ENCODE measurements at places on chromosomes 5 and 9. TPM values are rescaled to one million over a fixed set of nuclear protein-coding genes. Genes with fewer than 3 reads are reported as not detected.

GRCh38 chr5:67537439-67538148, 341.0 kb upstream of the CD180 start:
- H3K4me1 ChIP-seq = no peaks in the 10 kb centered on the region
- peak; percentile 57 for DNase-seq
- no peak overlapping the region for H3K27ac ChIP-seq

- no peaks in the 10 kb centered on the region for H3K36me3 ChIP-seq
- H3K4me1 ChIP-seq = no peaks in the 10 kb centered on the region
- H3K4me3 ChIP-seq = no peak overlapping the region
- H3K27ac ChIP-seq = no peak overlapping the region
These were observed 107.8 kb upstream of the PRLR start for GRCh38 chr5:35338157-35338453.

GRCh38 chr5:16906255-16906654, 29.8 kb downstream of the MYO10 start:
- peaks cover 4% of the 10 kb centered on the region for H3K4me1 ChIP-seq
- H3K27me3 ChIP-seq = no peaks in the 10 kb centered on the region
- DNase-seq = no peak
- H3K27ac ChIP-seq = no peak overlapping the region

DND1 gene
- total RNA-seq = under 0.01 TPM

DNA sequence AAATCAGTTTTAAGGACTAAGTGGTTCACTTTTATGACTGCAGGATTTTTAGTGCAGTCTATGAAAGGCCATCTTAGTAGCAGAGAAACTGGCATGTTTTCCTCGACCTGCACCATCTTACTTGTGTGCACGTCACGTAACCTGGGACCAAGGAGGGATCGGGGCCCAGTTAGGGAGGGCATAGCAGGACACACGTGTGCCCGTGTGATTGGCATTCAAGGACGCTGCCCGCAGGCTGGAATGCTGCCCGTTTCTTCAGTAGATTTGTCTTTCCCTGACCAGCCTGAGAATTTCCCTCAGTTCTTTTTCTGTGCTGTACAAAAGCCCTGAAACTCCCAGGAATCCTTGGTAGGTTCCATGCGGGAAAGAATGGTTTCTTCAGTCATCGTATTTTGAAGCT, 196.3 kb downstream of the TRIO start:
- H3K4me1 ChIP-seq = peaks cover 8% of the 10 kb centered on the region
- H3K27ac ChIP-seq = no peak overlapping the region
- H3K4me3 ChIP-seq = no peak overlapping the region
- no peaks in the 10 kb centered on the region for H3K27me3 ChIP-seq
- peaks cover 23% of the 10 kb centered on the region for H3K36me3 ChIP-seq

- peaks cover 3% of the 10 kb centered on the region for H3K36me3 ChIP-seq
- H3K4me3 ChIP-seq = no peak overlapping the region
- H3K4me1 ChIP-seq = no peaks in the 10 kb centered on the region
- peak; percentile 8 for DNase-seq
- no peaks in the 10 kb centered on the region for H3K27me3 ChIP-seq
- H3K27ac ChIP-seq = no peak overlapping the region
These were observed 37.1 kb downstream of the CDK5RAP2 start for GRCh38 chr9:120542701-120543490.

DNA sequence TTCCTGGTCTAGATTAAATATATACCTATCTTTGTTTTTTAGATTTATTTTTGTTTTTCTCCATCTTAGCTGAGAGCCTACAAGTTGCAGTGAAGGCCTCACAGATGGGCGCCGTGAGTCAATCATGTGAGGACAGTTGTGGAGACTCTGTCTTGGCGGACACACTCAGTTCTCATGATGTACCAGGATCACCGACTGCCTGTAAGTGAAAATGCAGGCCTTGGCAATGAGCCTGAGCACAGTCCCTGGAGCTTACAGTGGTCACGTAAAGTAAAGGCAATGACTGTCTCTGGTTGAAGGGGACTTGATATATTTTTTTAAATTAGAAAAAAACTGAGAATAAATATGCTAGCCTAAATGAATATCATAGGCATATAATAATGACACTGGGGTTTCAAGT, 271.9 kb downstream of the ARHGEF28 start:
- H3K36me3 ChIP-seq = no peaks in the 10 kb centered on the region
- H3K4me3 ChIP-seq = no peak overlapping the region
- H3K4me1 ChIP-seq = peaks cover 4% of the 10 kb centered on the region
- no peak overlapping the region for H3K27ac ChIP-seq

GRCh38 chr9:3692606-3693005, 166.8 kb upstream of the RFX3 start:
- no peaks in the 10 kb centered on the region for H3K36me3 ChIP-seq
- DNase-seq = no peak
- H3K27me3 ChIP-seq = no peaks in the 10 kb centered on the region
- H3K4me3 ChIP-seq = no peak overlapping the region
- H3K4me1 ChIP-seq = no peaks in the 10 kb centered on the region

ORM2 gene
- total RNA-seq = not detected

DNA sequence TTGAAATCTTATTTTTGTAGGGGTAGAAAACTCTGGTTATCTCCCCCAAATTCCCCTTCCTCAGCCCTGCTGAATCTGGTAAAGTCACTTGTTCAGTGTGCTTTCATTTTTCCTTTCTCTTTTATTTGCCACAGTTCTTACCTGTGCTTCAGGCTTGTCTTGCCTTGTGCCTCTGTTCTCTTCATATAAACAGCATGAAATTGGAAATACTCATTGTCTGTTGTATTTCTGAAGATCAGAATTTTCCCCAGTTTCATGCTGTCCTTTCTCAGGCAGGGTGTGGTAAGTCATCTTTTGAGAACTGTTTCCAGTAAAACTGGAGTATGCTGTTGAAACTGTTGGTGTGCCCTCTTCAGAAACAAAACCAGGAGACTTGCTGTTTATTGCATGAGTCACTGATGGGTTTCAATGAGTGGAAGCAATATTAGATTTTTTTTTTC, 7.0 kb downstream of the PAM start:
- no peaks in the 10 kb centered on the region for H3K36me3 ChIP-seq
- H3K4me3 ChIP-seq = peak overlapping the region; percentile 18
- H3K27me3 ChIP-seq = no peaks in the 10 kb centered on the region
- H3K27ac ChIP-seq = peak overlapping the region; percentile 41
- DNase-seq = peak; percentile 65

DNA sequence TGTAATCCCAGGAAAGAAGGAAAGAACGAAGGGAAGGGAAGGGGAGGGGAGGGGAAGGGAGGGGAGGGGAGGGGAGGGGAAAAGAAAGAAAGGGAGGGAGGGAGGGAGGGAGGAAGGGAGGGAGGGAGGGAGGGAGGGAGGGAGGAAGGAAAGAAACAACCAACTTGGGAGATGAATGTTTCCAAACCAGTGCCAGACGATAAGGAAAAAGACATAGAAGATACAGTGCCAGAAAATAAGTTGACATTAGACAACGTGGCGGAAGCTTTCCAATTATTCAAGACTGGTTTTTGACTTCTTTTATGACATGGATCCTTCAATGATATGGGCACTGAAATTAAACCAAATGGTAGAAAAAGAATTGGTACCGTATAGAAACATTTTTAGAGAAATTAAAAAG, 181.2 kb upstream of the POU5F2 start:
- H3K27ac ChIP-seq = no peak overlapping the region
- H3K4me1 ChIP-seq = peaks cover 2% of the 10 kb centered on the region
- DNase-seq = no peak
- no peaks in the 10 kb centered on the region for H3K27me3 ChIP-seq
- no peak overlapping the region for H3K4me3 ChIP-seq

DNA sequence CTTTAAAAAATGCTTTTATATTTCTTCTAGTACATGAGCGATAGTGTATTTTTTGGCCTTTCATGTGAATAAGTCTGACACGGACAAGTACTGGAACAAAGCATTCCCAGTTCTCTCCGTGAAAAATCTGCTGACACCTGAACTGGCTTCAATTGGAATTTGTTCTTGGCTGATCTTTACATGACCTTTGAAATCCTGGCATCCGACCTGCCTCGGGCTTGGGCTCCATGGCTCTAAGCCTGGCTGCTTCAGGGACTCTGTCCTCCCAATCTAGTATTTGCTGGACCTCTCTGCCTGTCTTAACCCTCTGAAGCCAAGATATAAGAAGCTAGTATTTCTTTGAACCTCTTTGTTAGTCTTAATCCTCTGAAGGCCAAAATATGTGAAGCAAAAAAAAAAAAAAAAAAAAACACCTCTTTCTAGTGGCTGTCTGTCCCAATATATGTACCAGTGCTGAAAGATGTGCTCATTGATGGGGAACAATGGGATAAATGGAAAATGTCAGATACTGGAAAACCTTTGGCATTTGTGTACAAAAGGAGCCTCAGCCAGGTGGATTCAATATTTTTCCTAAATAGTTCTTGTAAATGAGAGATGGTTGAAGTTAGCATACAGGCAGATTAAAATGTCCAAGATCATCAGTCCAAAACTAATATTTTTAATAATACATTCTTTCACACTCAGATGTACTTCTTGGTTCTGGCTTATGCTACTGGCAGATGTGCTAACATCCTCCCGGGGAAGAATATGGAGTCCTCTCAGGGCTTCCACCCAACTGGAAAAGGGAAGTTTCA, 470.6 kb downstream of the TUSC1 start:
- H3K4me1 ChIP-seq = no peaks in the 10 kb centered on the region
- H3K36me3 ChIP-seq = no peaks in the 10 kb centered on the region
- H3K4me3 ChIP-seq = no peak overlapping the region
- H3K27me3 ChIP-seq = no peaks in the 10 kb centered on the region

GRCh38 chr5:34415559-34416198, 240.4 kb upstream of the RAI14 start:
- H3K27ac ChIP-seq = no peak overlapping the region
- no peaks in the 10 kb centered on the region for H3K36me3 ChIP-seq
- peak; percentile 11 for DNase-seq
- H3K4me3 ChIP-seq = no peak overlapping the region
- no peaks in the 10 kb centered on the region for H3K27me3 ChIP-seq

- H3K4me1 ChIP-seq = no peaks in the 10 kb centered on the region
- DNase-seq = no peak
- no peaks in the 10 kb centered on the region for H3K27me3 ChIP-seq
- no peak overlapping the region for H3K27ac ChIP-seq
- no peak overlapping the region for H3K4me3 ChIP-seq
These were observed 103.2 kb downstream of the PDE4D start for GRCh38 chr5:59790376-59790775.

- H3K4me3 ChIP-seq = no peak overlapping the region
- H3K4me1 ChIP-seq = peaks cover 11% of the 10 kb centered on the region
- DNase-seq = peak; percentile 34
- H3K36me3 ChIP-seq = peaks cover 9% of the 10 kb centered on the region
These were observed 6.4 kb upstream of the FPGS start for GRCh38 chr9:127796225-127796813.

- H3K4me1 ChIP-seq = no peaks in the 10 kb centered on the region
- no peaks in the 10 kb centered on the region for H3K36me3 ChIP-seq
- H3K27me3 ChIP-seq = no peaks in the 10 kb centered on the region
- DNase-seq = no peak
- no peak overlapping the region for H3K4me3 ChIP-seq
These were observed 26.0 kb downstream of the SGTB start for GRCh38 chr5:65695896-65696295.

- H3K4me1 ChIP-seq = no peaks in the 10 kb centered on the region
- no peak overlapping the region for H3K4me3 ChIP-seq
- H3K27ac ChIP-seq = no peak overlapping the region
- H3K36me3 ChIP-seq = no peaks in the 10 kb centered on the region
- DNase-seq = no peak
- H3K27me3 ChIP-seq = no peaks in the 10 kb centered on the region
These were observed 7.7 kb upstream of the C5orf47 start for GRCh38 chr5:173981185-173981761.

SPATA31D4 gene
- not detected for total RNA-seq

GARIN3 gene
- total RNA-seq = not detected

PPP2R2B gene
- total RNA-seq = 1.5 TPM

- no peak overlapping the region for H3K4me3 ChIP-seq
- H3K27me3 ChIP-seq = no peaks in the 10 kb centered on the region
- H3K36me3 ChIP-seq = no peaks in the 10 kb centered on the region
- H3K27ac ChIP-seq = no peak overlapping the region
- H3K4me1 ChIP-seq = no peaks in the 10 kb centered on the region
These were observed 329.0 kb downstream of the ICE1 start for GRCh38 chr5:5751498-5751897.

GRCh38 chr5:161924270-161924669, 76.3 kb downstream of the GABRA1 start:
- DNase-seq = no peak
- no peaks in the 10 kb centered on the region for H3K36me3 ChIP-seq
- no peaks in the 10 kb centered on the region for H3K4me1 ChIP-seq
- no peak overlapping the region for H3K27ac ChIP-seq

RORB gene
- 2.1 TPM for total RNA-seq

DNA sequence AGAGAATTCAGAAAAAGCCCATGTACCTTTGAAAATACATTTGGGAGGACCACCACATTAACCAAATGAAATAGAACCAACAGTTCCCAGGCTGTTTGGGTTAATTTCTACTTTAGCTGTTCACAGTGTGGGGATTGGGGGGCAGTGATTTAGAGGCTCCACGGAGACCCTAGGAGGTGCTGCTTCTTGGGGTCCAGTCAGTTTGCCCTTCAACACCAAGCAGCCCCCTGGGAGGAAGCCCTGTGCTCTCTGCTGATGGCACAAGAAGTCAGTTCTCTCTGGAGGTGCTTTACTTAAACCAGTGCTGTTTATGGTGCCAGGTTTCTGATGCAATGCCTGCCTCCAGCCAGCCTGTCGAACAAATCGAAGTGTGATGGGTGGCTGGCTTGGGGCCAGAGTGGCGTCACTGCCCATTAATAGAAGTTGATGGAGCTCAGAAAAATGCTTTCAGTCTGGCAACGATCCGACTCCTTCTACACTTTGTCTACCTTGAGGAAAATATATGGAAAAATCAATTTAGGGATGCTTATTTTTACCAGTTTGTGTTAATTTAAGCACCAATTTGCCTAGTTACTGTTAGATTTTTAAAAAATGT, 134.0 kb downstream of the SNX18 start:
- peaks cover 11% of the 10 kb centered on the region for H3K4me1 ChIP-seq
- no peak overlapping the region for H3K4me3 ChIP-seq
- H3K27me3 ChIP-seq = no peaks in the 10 kb centered on the region
- H3K27ac ChIP-seq = no peak overlapping the region
- DNase-seq = peak; percentile 65

DNA sequence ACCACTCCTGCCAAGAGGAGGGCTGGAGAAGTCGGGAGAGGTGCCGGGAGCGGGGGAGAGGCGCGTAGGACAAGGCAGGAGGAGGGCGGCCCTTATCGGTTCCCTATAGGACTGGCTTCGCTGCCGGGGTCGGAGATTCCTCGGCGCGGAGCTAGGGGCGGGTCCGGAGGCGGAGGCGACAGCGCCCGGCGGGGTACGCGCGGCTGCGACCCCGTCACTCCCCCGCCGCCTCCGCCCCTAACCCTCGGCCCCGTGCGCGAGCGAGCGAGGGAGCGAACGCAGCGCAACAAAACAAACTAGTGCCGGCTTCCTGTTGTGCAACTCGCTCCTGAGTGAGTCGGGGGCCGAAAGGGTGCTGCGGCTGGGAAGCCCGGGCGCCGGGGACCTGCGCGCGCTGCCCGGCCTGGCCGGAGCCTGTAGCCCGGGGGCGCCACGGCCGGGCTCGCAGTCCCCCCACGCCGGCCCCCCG, 2.0 kb downstream of the GLIS3 start:
- H3K27me3 ChIP-seq = no peaks in the 10 kb centered on the region
- DNase-seq = peak; percentile 81
- no peaks in the 10 kb centered on the region for H3K36me3 ChIP-seq
- peak overlapping the region; percentile 93 for H3K27ac ChIP-seq

TICAM2 gene
- total RNA-seq = 8.8 TPM

Measured in fibroblast of lung (primary cell).